ENCODE measurements at places on chromosomes 4 and X.

- no peak for DNase-seq
Observed at GRCh38 chrX:311156-312129, 7.2 kb downstream of the GTPBP6 start.

DNA sequence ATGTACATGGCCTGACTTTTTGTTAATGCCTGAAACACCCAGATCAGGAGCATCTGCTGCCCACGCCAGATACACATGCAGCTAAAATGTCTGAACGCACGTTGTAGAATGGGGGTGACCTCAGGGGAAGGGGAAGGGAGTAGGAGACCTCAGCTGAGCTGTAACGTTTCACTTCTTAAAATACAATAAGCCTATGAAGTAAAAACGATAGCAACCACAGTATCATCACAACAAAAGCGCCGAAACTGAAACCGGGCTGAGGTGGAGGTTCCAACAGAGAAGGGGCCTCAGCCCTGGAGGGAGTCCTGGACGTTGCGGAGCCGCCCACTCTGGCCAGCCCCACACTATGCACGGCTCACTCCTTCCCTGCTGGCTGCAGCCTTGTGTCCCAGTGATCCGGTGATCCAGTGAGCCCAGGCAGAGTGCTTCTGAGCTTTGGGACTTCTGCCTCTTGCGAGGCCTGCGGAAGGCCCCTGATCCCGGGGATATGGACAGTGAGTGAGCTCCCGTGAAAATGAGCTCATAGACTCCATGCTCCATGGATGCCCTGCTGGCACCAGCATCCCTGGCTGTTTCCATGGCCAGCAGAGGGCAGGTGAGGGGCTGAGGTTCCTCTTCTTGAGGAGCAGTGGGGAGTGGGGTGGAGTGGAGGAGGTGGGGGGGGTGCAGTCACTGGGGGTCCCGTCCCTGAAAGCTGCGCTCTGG is 52.0 kb downstream of the HMX1 start:
- DNase-seq = no peak

- DNase-seq = no peak
Observed at GRCh38 chrX:107506596-107507031, 57.2 kb downstream of the FRMPD3 start.

DNA sequence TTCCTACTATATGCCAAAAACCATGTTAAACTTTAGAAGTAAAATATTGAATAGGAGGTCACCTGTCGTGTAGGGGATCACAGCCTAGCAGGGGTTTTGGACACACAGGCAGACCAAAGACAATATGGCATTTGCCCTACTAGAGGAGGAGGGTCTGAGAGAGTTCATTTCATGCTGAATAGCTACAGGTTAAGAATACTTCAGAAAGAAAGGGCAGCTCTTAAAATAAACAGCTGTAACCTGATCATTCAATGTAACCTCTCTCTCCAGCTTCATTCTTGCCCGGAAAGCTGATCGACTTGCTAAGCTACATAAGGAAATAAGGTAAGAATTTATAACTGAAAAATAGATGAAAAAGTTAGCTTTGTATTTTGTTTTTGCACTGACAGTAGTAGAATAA is 79.9 kb downstream of the MAOA start:
- DNase-seq = no peak

GRCh38 chrX:148984238-148984637 is 483.8 kb downstream of the AFF2 start:
- DNase-seq = no peak

- DNase-seq = no peak
Observed at GRCh38 chr4:139227729-139228404, 50.8 kb upstream of the ELF2 start.

GRCh38 chr4:52572936-52573485 is 86.1 kb downstream of the USP46 start:
- no peak for DNase-seq

- DNase-seq = no peak
Observed at GRCh38 chr4:3037957-3038461, 36.3 kb downstream of the HTT-AS start.

DNA sequence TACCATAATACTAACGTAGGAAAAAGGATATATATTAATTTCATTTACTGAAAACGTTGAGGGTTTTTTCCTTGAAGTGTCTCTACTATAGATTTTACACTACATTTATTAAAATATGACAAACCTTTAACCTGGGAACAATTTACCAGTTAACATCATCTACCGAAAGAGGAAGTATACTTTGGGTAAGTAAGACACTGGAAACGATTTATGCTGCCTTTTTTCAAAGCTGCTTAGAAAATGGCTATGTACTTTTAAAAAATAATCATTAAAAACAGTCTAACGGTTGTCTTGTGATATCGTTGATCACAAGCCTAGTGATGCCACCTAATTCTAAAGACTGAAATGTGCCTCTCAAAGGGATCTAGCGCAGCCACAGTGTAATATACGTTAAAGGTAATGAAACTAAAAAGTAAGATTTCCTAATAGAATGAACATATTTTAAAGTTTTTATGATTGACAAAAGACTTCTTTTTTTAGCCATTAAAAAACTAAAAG is 50.4 kb downstream of the STX18 start:
- DNase-seq = no peak

GRCh38 chr4:8776366-8776765 is 95.3 kb downstream of the HMX1 start:
- no peak for DNase-seq

- DNase-seq = no peak
Observed at GRCh38 chrX:109632906-109633504, 8.0 kb upstream of the KCNE5 start.

DNA sequence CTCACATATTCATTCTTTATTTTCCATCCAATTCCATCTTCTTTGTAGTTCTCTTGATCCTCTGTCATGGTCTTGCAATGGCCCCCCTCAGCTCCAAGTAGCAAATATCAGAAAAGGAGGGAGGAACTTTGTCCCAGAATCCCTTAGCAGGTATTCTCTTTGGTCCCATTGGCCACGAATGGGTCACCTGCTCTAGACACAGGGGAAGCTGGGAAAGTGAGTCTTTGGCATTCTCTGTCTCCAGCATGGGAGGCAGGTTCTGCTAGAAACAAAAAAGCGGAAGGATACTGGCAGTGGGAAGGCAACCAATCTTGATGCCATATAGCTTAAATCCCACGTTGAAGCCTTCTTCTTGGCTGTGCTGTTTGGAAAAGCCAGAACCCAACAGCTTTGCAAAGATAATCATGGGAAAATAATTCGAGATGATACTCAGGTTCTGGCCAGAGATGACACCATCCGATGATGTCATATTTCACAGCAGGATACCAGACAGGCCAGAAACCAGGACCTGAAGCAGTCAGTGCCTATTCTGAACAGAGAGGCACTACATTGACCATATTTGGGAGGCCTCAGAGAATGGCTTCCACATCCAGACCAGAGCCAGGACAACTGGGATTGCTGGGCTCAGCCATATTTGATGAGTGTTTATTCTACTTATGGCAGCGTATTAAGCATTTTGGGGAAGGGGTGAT is 110.4 kb upstream of the ATXN3L start:
- DNase-seq = no peak

GRCh38 chrX:40936827-40937226 is 148.4 kb upstream of the USP9X start:
- no peak for DNase-seq

DNA sequence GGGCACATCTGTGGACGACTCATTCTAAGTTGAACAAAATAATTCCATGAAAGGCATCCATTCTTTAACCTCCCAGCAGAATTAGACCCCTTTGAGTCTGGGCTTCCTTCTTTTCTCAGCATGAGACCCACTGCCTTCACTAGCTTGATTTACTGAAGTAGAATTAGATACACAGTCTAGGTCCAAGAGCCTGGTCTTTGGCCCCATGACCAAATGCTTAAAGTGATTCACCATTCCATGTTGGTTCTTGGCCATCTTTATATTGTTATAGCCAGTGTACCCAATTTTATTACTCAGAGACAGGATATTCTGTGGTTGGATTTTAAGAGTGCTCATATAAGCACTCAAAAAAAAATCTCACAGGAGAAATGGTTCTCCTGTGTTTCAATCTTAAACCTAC is 155.3 kb upstream of the GPC4 start:
- no peak for DNase-seq

- no peak for DNase-seq
Observed at GRCh38 chr4:128291096-128291495, 3.5 kb upstream of the PGRMC2 start.

DNA sequence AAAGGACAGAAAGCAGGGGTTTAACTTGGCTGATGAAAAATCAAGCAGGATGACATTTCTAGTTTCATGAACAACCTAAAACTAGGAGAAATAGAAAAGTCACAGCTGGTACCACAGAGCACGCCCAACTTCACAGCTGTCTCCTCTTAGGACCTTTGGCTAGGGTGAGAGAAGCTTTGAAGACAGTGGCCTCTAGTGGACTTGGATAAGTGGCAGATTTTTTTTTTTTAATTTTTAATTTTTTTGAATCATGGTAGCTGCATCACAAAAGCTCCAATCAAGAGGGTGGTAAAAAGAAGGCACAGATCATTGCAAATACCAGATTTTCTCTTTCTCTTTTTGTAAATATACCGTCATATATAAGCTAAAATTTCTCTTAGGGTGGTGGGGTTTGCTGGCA is 20.2 kb upstream of the MAP3K15 start:
- DNase-seq = no peak

DNA sequence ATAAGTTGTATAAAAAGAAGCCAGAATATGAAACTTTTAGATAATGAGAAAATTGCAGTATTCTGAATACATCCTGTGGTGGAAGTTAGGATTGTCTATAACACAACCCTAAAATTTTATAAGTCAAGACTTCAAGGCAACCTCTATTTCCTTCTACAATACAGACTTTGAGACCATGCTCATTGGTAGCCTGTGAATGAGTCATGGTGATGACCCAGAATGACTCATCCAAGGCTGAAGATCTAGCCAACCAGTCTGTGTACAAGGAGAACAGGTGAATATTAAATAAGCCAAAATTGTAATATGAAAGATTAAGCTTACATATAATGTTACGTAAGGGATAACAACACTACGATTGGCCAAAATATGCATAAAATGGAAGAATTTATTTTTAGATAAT is 475.9 kb upstream of the GALNT7 start:
- DNase-seq = no peak

- DNase-seq = no peak
Observed at GRCh38 chrX:107025545-107025944, 25.5 kb upstream of the MORC4 start.
